Femur (tissue), 1 donor: ENCODE measurements at places on chromosomes 13 and 19.

DNA sequence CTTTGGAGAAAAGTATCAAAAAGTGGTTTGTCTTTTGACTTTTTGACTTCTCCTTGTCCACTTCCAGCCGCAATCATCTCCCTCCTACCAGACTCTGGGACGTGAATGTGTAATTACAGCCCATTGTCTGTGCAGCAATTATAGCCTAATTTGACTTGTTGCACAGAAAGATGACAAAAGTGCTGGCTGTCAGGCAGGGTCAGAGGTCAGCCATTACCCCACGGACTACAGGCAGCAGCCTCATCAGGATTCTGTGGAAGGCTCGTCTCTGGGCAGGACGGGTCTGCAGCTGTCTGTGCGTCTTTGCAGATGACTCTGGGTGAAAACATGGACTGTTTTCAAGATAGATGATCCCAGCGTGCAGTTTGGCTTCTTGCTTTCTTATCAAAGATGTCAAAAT, 102.2 kb upstream of the EDNRB start:
- no peak for DNase-seq

DNA sequence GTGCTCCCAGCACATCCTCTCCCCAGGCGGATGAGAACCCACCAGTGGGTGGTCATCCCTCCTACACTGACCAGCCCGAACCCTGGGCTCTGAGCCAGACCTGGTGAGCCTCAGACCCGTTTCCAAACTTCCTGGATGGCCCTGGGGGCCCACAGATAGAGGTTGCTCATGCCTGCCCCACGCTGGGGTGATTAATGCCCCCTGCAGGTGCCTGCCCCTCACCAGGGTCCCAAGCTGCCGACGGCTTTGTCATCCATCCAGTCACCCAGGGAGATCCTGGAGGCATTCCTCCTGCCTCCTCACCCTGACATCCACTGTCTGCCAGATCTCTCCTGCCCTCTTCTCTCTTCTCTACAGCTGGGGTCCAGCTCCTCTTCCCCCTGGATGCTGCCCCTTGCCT, 28.4 kb upstream of the PLA2G4C start:
- DNase-seq, result no peak

- no peak for DNase-seq
Observed at GRCh38 chr13:75139291-75139690, 342.7 kb downstream of the TBC1D4 start.

GRCh38 chr13:107650081-107650701, 565.1 kb downstream of the LIG4 start:
- DNase-seq, result peak; percentile 32

DNA sequence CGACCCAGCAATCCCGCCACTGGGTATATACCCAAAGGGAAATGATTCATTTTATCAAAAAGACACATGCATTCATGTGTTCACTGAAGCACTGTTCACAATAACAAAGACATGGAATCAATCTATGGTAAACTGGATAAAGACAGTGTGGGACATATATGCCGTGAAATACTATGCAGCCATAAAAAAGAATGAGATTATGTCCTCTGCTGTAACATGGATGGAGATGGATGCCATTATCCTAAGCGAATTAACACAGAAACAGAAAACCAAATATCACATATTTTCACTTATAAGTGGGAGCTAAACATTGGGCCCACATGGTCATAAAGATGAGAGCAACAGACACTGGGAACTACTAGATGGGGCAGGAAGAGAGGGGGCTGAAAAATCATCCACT, 345.0 kb downstream of the UQCRFS1 start:
- DNase-seq, result no peak
